Adipocyte (in vitro differentiated cells): ENCODE measurements at places on chromosomes 3 and 15.
A peak's percentile ranks its signal among the peaks of the same experiment; 100 is the strongest.

DNA sequence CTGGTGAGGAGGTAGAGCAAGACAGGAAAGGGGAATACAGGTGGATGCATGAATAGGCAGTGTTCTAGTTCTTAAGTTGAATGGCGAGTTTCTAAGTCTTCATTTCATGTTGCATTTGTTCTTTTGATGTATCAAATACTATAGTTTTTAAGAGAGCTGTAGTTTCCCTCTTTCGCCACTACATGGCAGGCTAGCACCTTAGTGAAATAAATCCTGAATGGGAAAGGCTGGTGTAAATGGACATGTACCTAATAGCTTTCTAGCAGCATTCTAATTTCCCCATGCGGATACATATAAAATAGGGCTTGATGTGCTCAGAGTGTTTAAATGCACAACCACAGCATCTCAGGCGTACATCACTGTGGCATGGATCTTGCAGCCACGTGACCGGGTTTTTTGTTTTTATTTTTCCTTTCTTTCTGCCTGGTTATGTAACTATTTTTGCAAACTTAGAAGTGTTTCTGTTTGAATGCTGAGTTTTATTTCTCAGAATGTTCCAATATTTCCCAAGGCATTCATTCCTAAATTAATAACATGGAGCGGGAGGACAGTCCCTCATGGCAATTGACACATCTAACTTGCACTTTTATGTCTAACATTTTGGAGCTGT, 23.5 kb upstream of the CLN6 start:
- DNase-seq, result peak; percentile 90

GRCh38 chr3:40921251-40921650, 278.1 kb upstream of the CTNNB1 start:
- DNase-seq, result no peak

DNA sequence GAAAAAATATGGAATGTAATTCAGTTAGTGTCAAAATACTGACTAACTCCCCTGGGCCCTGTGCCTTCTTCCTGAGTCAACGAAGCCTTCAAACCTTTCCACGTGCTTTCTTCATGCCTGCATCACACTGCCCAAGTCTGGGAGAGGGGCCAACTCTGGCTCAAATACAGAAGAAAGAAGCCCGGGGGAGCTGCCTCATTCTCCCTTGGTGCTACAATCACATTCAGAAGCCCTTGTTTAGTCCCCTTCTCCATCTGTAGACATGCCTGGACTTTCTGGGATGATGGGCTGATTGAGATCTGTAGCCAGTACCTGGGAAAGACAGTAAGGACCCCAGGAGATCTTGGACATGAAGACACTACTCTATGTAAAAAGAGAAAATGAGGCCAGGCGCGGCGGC, 77.8 kb upstream of the GSK3B start:
- peak; percentile 72 for DNase-seq

GRCh38 chr15:79779746-79780145, 117.1 kb downstream of the MTHFS start:
- DNase-seq, result no peak

DNA sequence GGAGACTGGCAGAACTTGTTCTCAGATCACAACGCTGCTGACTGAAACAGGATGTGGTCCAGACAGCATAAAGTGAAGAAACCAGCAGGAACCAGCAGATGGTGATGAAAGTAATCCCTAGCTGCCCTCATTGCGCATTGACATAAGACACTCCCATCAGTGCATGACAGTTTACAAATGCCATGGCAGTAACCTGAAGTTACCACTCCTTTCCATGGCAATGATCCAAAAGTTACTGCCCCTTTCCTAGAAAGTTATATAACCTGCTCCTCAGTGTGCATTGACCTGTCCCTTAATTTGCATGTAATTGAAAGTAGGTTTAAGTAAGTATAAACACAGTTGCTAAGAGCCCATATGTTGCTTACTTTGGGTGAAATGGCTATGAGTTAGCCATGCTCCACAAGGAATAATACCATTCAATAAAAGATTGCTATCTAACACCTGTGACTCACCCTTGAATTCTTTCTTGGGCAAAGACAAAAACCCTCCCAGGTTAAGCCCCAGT, 149.1 kb upstream of the CD96 start:
- DNase-seq, result no peak

DNA sequence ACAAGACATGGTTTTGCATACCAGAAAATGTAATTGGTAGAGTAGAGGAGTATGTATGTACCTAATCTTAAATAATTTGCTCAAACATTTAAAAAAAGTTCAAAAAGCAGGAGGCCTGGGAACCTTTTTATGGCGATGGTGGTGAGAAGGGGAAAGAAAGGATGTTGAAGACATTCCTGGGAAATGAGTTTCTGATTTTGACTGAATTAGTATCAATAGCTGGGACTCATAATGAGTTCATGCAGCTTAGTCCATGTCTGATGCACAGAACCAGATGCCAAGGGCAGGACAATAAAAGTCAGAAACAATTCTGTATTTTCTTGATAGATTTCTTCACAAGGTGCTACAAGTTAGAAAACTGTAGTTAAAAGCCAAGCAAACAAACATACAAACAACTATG, 395.3 kb downstream of the GAP43 start:
- no peak for DNase-seq

DNA sequence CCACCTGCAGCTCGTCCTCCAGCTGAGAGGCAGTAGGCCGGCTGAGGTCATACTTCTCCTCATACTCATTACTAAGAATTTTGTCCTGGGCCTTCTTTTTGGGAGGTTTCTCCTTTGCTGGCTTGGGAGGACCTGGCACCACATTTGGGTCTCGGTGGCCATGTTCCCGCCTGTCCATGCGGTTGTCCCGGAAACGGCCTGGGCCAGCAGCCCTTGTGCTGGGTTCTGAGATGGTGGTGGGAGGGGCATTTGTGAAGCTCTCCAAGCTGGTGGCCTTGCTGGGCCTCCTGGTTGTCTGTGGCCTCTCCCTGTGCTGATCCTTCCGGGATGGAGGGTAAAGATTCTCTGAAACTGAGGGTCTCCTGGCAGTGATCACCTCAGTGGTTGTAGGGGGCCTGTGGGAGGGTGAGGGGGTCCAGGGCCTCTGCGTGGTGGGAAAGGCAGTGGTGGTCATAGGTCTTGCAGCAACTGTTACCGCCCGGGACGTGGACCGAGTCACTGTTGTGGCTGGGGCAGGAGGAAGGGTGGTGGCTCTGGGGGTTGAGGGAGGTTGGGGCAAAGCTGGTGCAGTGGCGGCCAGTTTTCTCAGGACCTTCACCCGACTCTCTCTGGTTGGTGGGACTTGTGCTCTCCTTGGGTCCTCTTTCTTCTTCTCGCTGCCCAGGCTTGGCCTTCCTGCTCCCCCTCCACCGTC, 2.5 kb downstream of the CCDC80 start:
- no peak for DNase-seq

- DNase-seq, result peak; percentile 52
These were observed 97.3 kb downstream of the SLCO3A1 start for GRCh38 chr15:91950631-91951329.

GRCh38 chr3:180934638-180935037, 22.2 kb downstream of the FXR1 start:
- DNase-seq, result no peak

- DNase-seq, result peak; percentile 38
These were observed at the start of gene ERC2 for GRCh38 chr3:56468184-56469106. TSS of gene ERC2 (minus strand) at chr3:56468467.

GRCh38 chr3:150945226-150946032, 27.1 kb downstream of the CLRN1 start:
- peak; percentile 65 for DNase-seq

DNA sequence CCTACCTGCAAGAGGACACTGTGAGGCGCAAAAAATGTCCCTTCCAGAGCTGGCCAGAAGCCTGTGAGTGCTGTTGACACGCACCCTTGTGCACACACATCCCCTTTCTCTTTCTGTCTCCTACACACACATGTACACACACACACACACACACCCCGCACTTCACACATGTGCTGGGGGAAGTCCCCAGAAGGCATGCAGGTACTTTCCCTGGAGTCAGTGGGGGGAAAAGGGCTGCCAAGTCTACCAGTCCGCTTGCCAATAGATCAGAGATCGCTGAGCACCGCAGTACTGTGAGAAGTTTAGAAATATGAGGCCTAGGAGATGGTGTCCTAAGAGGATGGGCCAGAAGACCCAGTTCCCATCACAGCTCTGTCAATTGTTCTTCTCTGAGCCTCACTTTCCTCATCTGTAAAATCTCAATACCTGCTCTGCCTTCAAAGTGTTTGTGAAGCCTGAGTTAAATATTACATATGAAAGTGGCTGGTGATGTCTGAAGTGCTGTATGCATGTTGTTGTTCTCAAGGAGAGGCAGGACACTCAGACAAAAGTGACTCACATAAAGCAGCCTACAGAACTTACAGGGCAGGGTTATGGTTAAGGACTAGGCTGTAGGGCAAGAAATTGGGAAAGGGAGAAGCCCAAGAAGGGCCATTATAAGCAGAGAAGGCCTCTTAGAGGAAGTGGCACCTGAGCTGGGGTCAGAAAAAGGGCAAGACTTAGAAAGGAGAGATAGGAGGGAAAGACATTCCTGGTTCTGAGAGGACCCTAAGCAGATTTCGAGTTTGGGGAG, 6.8 kb downstream of the IL17RE start:
- no peak for DNase-seq

DNA sequence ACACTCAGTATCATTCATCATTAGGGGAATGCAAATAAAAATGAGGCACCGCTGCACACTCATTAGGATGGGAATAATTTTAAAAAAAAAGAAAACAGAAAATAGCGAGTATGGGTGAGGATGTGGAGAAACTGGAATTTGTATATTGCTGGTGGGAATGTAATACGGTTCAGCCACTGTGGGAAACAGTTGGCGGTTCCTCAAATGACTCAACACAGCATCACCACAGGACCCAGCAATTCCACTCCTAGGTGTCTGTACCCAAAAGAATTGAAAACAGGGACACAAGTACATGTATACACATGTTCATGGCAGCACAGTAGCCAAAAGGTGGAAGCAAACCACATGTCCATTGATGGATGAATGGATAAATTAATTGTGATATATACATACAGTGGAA, 35.2 kb upstream of the RFTN1 start:
- DNase-seq, result peak; percentile 23

DNA sequence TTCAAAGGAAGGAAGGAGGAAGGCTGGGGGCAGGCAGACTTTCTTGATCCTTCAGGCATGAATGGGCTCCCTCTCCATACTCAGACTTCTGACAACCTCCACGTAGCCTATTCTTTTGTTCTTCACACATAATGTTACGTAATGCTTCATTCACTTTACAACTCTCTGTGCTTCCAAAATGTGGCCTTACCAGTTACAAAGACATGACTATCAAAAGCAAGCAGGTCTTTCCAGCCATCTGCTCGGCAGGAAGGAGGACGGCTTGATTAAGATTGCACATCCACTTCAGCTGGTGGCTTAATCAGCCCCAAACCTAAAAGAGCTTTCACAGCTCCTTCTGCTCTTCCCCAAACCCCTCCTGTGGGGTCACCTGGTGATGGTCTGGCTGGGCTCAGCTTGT, 263.2 kb downstream of the XXYLT1 start:
- no peak for DNase-seq

GRCh38 chr3:189108735-189109134, 63.0 kb upstream of the TPRG1 start:
- DNase-seq, result no peak

DNA sequence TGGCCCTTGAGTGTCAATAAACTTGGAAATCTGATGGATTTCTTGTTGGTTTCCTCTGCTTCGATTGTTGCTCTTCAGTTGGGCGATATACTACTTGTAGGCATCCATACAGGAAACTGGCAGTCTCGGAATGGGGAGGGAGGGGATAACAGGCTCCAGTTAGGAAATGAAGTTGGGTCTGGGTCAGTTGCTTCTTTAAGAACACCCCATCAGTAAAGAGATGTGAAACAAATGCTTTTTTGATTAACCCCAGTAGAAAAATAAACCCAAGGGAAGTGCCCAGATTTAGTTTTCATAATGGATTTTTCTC, 681 bp downstream of the CHMP2B start:
- DNase-seq, result peak; percentile 49

DNA sequence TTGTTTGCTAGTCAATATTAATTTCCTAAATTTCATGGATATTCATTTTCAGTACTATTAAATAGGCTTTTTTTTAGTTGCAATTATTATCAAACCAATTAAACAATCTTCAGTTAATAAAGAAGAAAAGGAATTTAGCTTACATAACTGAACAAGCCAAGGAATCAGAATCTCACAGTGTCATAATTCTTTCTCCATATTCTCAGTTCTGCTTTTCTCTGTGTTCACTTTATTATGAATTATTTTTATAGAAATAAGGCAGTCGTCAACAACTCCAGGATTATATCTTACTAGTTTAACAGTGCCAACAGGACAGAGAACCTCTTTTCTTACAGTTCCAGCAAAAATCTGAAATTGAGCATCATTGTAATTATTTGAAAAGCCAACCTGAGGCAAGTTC, 221.7 kb downstream of the CGGBP1 start:
- no peak for DNase-seq

- DNase-seq, result peak; percentile 46
These were observed 2.9 kb upstream of the PRRT3 start for GRCh38 chr3:9955067-9955502.

GRCh38 chr15:83204697-83205096, 2.9 kb downstream of the HDGFL3 start:
- no peak for DNase-seq

DNA sequence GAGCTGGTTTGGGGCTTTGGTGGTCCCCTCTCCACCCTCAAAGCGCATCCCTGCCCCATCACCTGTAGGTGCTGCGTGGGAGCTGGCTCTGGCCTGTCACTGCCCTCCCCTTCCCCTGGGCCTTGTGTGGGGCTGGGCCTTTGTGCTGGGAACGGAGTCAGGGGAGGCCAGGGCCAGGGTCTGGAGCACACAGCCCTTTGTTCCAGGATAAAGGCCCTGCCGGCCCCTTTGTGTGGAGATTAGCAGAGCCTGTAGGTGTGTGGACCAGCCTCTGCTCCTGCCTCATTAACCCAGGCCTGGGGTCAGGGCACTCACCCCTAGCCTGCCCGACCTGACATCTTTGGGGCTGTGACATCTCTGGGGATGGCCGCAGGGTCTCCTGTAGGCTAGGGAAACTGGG, 8.9 kb downstream of the EPHB3 start:
- no peak for DNase-seq

GRCh38 chr15:35702946-35703495, 157.1 kb upstream of the DPH6 start:
- no peak for DNase-seq
